Stomach (tissue), 19 donors: ENCODE measurements at places on chromosomes 12 and 14. TPM values are rescaled to one million over a fixed set of nuclear protein-coding genes. Genes with fewer than 3 reads are reported as not detected.

- no peaks in the 10 kb centered on the region for H3K4me1 ChIP-seq
- no peaks in the 10 kb centered on the region for H3K27me3 ChIP-seq
- no peaks in the 10 kb centered on the region for H3K36me3 ChIP-seq
- no peak overlapping the region for H3K4me3 ChIP-seq
Observed at GRCh38 chr14:34340025-34340625, 121.9 kb downstream of the SPTSSA start.

GRCh38 chr12:94078138-94078723 is 70.1 kb upstream of the PLXNC1 start:
- H3K36me3 ChIP-seq: no peaks in the 10 kb centered on the region
- DNase-seq: no peak
- H3K27me3 ChIP-seq: no peaks in the 10 kb centered on the region
- no peak overlapping the region for H3K27ac ChIP-seq

GRCh38 chr14:93045965-93046704 is 69.6 kb downstream of the ITPK1 start:
- no peak for DNase-seq
- no peak overlapping the region for H3K4me3 ChIP-seq
- no peaks in the 10 kb centered on the region for H3K27me3 ChIP-seq
- no peak overlapping the region for H3K27ac ChIP-seq
- H3K4me1 ChIP-seq: peaks cover 93% of the 10 kb centered on the region

- H3K4me3 ChIP-seq: no peak overlapping the region
- no peak overlapping the region for H3K27ac ChIP-seq
- H3K4me1 ChIP-seq: peaks cover 24% of the 10 kb centered on the region
- H3K36me3 ChIP-seq: no peaks in the 10 kb centered on the region
Observed at GRCh38 chr14:72451054-72451972, 442.6 kb downstream of the DPF3 start.

DNA sequence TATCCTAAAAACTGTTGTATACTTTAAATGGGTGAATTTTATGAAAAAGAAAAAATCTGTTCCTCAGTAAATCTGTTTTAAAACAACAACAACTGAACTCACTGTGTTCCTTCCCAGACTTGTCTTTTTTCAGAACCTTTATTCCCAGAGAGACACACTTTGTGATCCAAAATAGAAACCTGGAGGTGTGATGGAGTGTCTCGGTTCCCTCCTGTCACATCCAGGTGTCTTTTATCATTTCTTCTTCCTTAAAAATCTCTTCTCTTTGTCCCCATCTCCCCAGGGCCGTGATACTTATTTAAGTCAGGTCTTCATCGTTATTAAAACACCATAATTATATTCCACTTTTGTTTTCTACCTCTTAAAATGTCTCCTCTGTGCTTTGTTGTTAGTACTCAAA is 76.2 kb upstream of the EVL start:
- H3K27me3 ChIP-seq: no peaks in the 10 kb centered on the region
- no peak overlapping the region for H3K4me3 ChIP-seq
- H3K36me3 ChIP-seq: no peaks in the 10 kb centered on the region
- DNase-seq: no peak
- H3K27ac ChIP-seq: no peak overlapping the region
- peaks cover 7% of the 10 kb centered on the region for H3K4me1 ChIP-seq

DNA sequence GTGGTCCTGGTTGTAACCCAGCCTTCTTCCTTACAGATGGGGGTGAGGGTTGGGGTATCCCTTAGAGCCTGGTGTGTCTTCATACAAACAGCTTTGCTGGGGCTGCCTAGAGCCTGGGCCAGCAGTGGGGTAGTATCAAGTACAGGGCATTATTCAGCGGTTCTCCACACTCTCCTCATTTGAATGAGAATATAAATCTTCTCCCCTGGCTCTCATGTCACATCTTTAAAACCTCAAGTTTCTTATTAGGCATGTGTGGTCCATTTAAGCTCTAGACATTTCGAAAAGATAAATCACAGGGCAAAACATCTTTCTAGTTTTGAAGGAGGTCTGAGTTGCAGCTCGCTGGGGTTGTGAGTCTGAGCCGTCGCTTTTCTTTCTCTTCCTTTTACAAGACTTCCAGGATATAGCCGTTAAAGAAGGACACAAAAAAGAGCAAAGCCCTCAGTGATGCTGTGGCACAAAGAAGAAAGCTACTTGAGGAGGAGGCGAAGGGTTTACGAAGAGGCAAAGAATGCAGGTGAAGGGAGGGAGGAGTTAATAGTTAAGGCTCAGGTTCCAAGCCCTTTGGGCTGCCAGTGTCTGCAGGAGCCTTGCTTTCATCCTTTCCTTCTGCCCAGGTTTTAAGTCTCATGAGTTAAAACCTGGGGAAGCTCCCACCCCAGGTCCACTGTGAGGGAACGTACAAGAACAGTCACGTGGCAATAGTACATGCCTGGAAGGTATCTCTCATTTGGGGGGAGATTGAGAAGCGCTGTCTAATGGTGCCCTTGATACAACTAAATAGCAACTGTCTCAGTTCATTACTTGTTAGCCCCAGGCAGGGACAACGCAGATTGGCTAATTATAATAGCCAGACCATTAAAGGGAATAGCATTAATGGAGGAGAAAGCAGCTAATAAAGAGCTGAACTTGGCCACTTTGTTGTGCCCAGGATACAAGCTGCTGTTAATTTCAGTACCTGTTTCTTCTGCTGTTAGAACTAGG is 94.2 kb downstream of the ETV6 start:
- no peaks in the 10 kb centered on the region for H3K36me3 ChIP-seq
- H3K4me3 ChIP-seq: no peak overlapping the region
- H3K27me3 ChIP-seq: no peaks in the 10 kb centered on the region
- no peak overlapping the region for H3K27ac ChIP-seq
- no peak for DNase-seq

GRCh38 chr12:45010059-45010458 is 40.8 kb downstream of the DBX2 start:
- H3K4me3 ChIP-seq: no peak overlapping the region
- H3K4me1 ChIP-seq: no peaks in the 10 kb centered on the region
- H3K27me3 ChIP-seq: no peaks in the 10 kb centered on the region
- H3K36me3 ChIP-seq: no peaks in the 10 kb centered on the region
- DNase-seq: no peak
- no peak overlapping the region for H3K27ac ChIP-seq

GRCh38 chr12:103799857-103800771 is 40.9 kb downstream of the NT5DC3 start:
- no peak overlapping the region for H3K4me3 ChIP-seq
- peak overlapping the region; percentile 82 for H3K27ac ChIP-seq

DNA sequence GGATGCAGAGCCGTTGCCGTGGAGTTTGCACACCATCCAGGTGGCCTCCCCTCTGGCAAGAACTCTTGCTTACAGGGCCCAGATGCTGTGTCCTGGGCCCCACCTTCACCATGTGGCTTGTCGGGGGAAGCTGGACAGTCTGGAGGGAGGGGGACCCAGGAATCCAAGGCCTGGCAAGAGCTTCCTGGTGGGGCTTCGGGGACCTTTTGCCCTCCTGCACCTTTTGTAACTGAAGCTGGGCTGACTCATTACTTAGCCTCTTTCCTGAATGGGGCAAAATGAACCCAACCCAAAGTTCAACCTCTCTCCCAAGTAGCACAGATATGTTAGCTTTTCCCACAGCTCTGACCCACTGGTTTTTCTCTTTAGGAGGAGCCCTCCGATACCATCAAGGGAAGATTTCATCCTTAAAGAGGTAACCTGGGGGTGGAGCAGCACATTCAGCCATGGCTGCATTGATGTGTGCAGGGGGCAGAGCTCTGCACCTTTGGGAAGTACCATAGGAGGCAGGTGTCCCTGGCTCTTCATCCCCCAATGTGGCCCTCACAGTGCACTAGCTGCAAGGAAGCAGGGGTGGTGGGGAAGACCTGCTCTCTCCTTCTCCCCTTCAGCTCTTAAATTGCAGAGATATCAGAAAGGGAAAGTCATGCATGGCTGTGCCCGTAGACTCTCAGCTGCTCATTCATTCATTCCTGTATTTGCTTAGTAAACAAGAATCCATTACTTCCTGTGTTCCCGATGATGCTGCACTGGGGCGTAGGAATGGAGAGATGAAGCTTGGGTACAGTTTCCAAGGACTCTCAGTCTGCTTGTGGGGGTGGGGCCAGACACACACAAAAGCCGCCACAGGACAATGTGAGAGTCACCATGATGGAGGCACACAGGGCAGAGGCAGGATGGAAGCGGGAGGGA is 13.0 kb downstream of the MVK start:
- H3K27ac ChIP-seq: no peak overlapping the region
- H3K4me3 ChIP-seq: no peak overlapping the region
- H3K4me1 ChIP-seq: no peaks in the 10 kb centered on the region
- peaks cover 13% of the 10 kb centered on the region for H3K36me3 ChIP-seq

DNA sequence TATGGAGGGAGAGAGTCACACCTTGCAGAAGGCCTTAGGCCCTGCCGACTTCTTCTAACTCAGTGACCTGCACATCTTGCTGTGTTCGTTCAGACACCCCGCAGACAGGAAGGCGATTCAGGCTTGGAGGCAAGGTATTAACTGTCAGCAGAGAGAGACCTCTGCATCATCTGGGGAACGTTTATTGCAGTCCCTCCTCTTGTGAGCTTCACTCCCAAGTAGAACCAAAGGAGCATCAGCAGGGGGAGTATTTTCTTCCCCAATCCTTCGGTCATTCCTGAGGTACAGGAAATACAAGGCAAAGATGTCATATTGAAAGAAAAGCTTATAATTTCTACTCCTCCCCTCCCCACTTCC is 217.9 kb downstream of the CRADD start:
- no peaks in the 10 kb centered on the region for H3K36me3 ChIP-seq
- H3K27me3 ChIP-seq: no peaks in the 10 kb centered on the region
- peak overlapping the region; percentile 77 for H3K27ac ChIP-seq
- DNase-seq: no peak
- H3K4me3 ChIP-seq: no peak overlapping the region

DNA sequence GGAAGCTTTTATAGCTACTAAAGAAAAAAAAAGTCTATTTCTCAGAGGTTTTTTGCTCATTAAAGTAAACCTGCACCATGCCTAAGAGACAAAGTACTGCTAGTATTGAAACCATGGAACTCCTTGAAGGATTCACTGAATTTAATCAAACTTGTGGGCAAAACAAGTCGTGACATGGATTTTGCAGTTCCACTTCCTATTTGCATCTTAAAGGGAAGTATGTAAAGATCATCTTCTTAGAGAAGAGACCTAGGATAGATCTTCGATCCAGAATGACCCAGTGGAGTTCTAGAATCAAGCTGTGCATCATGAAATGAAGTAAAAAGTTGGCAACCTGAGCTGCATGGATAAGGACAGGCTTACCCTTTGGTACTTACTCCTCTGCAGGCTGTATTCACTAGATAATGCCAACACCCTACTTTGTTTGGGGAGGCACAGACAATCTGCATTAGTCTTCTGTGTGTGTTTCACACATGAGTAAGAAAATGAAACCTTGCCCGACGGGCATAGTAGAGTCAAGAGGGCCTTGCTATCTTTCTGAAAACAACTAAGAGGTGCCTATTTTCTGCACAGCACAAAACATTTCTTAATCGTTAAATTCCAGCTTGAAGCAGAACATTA is 1.9 kb downstream of the GNG2 start:
- peak overlapping the region; percentile 46 for H3K4me3 ChIP-seq
- H3K36me3 ChIP-seq: no peaks in the 10 kb centered on the region

DNA sequence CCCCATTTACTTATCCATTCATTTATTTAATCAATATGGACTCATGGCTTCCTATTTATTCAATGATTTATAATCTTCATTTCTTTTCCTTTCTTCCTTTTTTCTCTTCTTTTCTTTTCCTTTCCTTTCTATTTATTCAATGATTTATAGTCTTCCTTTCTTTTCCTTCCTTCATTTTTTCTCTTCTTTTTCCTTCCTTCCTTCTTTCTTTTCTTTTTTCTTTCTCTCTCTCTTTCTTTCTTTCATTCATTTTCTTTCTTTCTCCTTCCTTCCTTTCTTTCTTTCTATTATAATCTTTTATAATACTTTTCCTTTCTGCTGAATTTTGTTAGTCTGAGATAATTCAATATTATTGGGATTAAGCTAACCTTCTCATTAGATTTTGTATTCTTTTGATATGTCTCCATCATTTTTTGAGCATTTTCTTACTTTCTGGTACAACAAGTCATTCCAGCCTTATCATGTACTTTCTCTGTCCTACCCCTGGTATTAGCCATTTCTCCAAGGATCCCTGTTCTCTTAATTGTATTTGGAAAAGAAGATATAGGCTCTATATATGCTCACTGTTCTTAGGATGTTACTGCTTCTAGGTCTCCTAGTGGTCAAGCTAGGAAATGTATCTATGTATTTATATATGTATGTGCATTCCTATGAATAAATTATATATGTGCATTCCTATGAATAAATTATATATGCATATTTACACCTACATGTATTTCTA is 12.1 kb downstream of the LACRT start:
- no peak for DNase-seq
- no peaks in the 10 kb centered on the region for H3K4me1 ChIP-seq
- no peak overlapping the region for H3K4me3 ChIP-seq
- no peaks in the 10 kb centered on the region for H3K27me3 ChIP-seq
- no peak overlapping the region for H3K27ac ChIP-seq
- no peaks in the 10 kb centered on the region for H3K36me3 ChIP-seq

- DNase-seq: no peak
- no peaks in the 10 kb centered on the region for H3K36me3 ChIP-seq
- no peak overlapping the region for H3K27ac ChIP-seq
- no peak overlapping the region for H3K4me3 ChIP-seq
- no peaks in the 10 kb centered on the region for H3K27me3 ChIP-seq
Observed at GRCh38 chr14:61152851-61153364, 128.2 kb downstream of the TMEM30B start.

- DNase-seq: no peak
- H3K4me1 ChIP-seq: no peaks in the 10 kb centered on the region
- no peaks in the 10 kb centered on the region for H3K36me3 ChIP-seq
- no peak overlapping the region for H3K4me3 ChIP-seq
- no peak overlapping the region for H3K27ac ChIP-seq
- no peaks in the 10 kb centered on the region for H3K27me3 ChIP-seq
Observed at GRCh38 chr12:127416796-127417195, 850.2 kb upstream of the TMEM132C start.

- H3K36me3 ChIP-seq: no peaks in the 10 kb centered on the region
- no peaks in the 10 kb centered on the region for H3K4me1 ChIP-seq
- DNase-seq: no peak
- H3K27me3 ChIP-seq: no peaks in the 10 kb centered on the region
- no peak overlapping the region for H3K4me3 ChIP-seq
Observed at GRCh38 chr12:66085998-66086397, 44.6 kb downstream of the LLPH start.

Gene MRPL52
- 25.2 TPM for total RNA-seq

Gene BCL11B
- 9.6 TPM for total RNA-seq

Gene FOXA1
- total RNA-seq: 103 TPM

Gene IGF1
- 11.1 TPM for total RNA-seq

Gene TMEM233
- total RNA-seq: not detected

Gene TSHR
- not detected for total RNA-seq

Gene CCDC196
- total RNA-seq: not detected

Gene A2ML1
- not detected for total RNA-seq

Gene FAM222A
- total RNA-seq: 7.6 TPM

Gene CBLN3
- total RNA-seq: 4.2 TPM
